GOT3 (cell line): ENCODE measurements at places on chromosomes 2 and 18.

DNA sequence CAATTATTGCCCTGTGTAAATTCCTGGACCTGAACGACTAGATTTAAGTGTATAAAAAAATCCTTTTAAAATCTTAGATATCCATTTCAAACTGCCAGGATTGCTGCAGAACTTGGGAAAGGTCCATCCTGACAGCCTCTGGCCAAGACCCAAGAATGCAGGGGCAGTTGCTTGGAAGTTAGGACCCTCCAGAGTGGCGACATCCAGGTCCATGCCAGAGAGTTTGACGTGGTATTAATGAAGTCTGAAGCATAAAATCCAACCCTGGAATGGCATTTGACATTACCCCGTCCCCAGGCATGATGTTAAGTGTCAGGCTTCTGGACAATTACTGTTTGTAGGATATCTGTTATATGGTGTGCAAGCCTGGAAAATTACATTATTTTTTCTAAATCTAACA, 810.2 kb downstream of the CNTNAP5 start:
- no peak for DNase-seq

DNA sequence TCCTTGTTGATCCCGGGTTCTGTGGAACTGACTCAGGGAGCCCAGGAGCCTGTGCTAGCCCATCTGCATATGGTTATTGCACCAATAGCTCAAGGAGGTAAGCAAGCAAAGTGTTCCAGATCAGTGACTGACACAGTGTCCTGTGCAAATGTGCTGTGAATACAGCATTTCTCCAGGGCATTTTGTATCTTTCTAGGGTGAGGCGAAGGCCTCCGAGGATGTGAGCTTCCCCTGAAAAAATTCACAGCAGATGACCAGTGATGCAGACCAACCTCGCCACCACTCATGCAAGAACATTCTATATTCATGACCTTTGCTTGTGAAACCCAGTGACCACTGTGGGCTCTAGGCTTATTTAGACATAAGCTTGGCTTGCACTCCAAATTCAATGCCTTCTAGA, 15.2 kb upstream of the NT5DC4 start:
- DNase-seq, result no peak

- DNase-seq, result peak; percentile 47
These were observed 774 bp downstream of the MSH6 start for GRCh38 chr2:47783486-47784351.

DNA sequence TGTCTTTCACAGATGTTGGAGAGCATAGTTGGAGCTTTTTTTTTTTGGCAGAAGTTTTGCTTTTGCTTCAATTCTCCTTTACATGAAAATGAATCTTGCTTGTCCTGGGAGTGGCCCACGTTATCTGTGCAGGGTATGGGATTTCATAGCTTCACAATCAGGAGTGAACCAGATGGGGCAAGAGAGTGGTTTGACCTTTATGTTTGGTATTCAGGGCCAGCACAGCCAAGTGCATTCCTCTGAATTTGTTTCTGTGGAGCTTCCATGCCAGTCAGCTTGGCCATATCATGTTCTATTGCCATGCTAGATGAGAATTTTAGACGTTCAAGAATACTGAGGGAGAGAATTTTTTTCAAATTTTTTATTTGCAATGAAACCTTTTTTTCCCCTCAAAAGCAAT, 116.6 kb downstream of the PRPF40A start:
- no peak for DNase-seq

DNA sequence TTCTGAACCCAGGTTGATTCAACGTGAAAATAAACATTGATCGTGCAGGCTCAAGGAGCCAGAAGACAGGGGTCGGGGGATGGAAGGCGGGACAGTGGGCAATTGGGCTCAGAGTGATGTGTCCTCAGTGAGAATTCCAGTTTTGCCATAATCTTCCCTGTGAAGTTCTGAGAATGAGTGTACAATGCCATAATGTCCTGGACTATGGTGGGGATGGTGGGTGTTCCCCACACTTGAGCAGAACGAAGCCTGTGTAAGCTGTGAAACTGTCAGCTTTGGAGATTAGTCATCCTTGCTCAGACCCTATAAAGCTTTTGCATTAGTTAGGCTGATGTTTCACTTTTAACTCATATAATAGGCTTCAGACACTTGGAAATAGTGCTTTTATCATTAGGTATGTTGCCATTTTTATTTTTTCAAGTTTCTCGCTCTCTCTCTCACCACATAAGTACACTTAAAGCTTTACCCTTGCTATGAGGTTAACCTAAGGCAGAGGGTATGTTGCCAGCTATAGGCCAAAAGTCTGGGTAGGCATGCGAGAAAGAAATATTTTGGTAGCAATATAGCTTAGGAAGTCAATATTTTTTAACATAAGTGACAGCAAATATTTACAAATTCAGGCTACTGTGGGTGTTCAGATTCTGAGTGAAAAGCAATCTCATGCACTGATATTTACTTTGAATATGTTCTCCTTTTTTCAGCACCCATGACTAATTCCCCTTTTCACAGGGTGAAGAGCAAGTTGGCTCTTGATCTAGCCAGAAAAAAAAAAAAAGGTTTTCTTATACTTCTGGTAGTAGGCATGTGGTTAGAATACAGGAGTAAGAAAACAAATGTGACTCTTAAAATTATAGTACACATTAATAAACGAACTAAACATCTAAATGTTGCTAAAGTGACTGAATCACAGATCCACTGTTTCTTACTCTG, 47.2 kb downstream of the CDC42EP3 start:
- DNase-seq, result no peak

DNA sequence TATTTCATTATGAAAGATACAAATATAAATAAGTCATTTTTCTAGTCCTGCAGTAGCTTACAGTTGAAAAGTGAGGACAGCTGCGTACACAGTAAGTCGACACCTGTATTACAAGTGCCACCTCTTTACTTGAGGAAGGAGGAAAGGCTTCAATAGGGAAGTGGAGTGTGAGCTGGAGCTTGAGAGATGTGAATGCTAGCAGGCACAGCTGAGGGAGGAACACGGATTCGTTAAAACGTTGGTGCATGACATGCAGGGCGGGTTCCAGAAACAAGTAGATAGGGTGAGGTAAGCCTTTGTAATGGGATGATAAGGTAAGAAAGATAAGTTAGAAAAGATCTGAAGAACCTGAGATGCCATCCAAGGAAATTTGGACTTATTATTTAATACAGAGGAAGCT, 98.1 kb upstream of the CSRNP3 start:
- no peak for DNase-seq

DNA sequence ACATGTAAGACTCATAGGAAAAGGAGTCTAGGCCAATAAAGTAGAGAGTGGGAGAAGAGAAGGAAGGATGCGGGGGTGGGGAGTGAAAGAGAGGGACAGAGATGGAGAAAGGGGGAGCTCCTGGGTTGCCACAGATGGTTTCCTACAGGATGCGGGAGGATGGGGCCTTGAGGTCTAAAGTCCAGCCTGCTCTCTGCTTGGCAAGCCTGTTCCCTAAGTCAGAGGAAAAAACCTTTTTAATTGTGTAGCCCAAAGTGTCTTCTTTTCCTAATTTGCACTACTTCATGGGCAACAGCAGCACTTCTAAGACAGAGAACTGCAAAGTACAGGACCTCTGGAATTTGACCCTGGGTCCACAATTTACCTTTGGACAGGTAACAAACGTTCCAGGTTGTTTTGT, 1.4 kb upstream of the FAM110C start:
- no peak for DNase-seq

DNA sequence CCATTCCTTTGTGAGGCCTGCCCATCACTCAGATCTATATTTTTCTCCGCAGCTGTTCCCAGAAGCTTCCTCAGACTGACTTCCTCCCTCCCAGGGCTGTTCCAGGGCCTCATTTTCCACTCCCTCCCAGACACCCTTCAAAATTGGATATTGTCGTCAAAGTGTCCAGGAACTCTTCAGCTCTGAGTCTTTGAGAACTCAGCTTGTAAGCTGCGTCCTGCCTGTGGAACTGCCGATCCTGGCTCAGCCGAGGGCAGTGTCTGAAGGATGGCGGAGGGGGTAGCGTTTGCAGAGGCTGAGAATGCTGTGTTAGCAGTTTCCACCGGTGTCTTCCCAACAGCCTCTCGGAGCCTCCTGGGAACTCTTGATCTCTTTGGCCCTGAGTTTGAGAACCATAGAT, 27.1 kb downstream of the NCK2 start:
- DNase-seq, result no peak

DNA sequence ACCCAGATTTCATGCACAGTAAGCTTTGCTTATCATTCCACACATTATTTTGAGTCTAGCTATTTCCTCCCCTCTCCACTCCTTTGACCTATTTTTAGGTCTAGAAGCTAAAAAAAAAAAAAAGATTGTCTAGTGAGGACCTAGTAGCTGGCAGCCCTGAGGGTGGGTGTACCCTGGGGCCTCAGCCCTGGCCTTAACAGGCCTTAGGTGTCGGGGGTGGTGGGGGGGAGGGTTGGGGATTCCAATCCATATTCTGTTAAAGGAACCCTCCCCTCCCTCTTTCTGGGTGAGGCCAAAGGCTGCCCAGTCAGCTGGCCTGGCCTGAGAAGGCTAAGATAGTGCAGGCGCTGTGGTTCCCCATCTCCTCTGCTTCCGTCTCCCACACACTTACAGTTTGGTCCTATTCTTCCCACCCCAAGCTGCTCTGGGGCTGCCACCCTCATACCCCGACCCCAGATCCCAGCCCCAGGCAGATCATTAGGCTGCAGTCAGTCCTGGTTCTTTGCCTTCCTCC, 65.5 kb upstream of the HK2 start:
- DNase-seq, result no peak

DNA sequence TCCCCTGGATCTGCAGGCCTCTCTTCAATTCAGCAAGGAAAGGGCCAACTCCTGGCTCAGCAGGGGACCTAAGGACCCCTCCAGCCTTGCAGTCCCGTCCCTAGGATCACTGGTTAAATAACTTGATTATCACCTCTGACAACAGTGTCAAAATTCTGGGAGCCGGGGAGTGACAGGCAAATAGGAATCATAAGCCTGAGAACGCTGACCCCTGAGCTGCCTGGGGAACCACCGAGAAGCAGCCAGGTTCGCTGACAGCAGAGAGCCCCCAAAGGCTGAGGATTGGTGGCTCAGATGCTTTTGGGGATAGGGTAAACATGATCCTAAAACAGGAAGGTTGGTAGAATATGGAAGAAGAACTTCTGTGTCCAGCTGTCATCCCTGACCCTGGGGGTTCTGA, 17.5 kb upstream of the TNS1 start:
- DNase-seq, result no peak

DNA sequence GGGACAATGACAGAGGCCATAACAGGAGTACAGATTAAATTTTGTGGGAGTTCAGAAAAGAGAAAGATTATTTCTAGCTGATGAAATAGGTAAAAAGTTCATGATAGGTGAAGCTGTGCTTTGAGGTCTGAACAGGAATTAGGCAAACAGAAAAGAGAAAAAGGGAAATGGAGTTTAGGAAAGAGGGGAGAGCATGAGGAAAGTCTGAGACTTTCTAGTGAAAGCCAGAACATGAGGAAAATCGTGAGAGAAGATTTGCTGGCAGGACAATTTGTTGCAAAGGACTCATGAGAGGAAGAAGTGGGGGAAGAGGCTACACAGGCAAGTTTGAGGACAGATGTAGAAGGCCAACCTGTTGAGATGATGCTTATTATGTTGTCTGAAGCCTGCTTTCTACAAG, 6.3 kb upstream of the CHN1 start:
- no peak for DNase-seq

- no peak for DNase-seq
These were observed 100.9 kb downstream of the AQP4 start for GRCh38 chr18:26764586-26764985.

- no peak for DNase-seq
These were observed 151.7 kb downstream of the LRRTM4 start for GRCh38 chr2:77370511-77370910.

DNA sequence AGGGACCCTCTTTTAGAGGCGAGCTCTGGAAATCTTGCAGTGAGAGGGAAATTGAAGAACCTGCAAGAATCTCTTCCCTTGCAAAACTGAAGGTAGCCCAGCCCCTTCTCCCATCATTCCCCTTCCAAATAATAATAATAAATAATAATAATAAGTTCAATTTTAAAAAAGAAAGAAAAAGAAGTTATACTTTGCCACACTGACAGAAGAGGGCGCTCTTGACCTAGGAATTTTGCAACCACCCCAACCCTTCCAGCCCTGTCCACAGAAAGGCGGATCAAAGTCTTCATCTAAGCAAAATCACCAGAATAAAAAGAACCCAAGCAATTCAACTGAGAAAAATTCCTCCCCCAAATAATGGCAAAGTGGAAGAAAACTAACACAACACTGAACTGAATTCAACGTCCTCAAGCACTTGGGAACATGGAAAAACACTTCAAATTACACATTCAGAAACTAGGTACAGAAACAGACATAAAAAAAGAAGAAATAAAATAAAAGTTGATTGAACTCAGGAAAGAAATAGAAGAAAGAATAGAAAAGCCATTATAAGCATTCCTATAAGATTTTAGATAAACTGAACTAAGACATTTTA, 98.9 kb upstream of the GLS start:
- no peak for DNase-seq

- no peak for DNase-seq
These were observed 4.0 kb downstream of the SPR start for GRCh38 chr2:72891091-72891818.

DNA sequence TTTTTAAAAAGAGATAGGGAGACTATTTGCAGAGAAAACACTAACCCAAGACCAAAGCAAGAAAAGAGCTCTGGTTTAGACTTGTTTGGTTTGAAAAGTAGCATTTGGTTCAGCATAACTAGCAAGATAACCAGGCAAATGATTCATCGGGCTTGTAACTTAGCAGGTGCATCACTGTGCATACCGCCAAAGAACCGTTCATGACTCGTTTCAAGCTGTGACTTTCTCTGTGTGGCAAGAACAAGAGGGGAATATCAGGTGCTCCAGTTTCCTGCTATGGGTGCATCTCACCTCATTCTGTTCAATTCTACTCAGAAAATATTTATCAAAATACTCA, 244.9 kb downstream of the ETAA1 start:
- DNase-seq, result no peak

- DNase-seq, result no peak
These were observed 57.9 kb downstream of the LYPD6 start for GRCh38 chr2:149388120-149388816.
